ENCODE measurements at places on chromosomes 7 and 10.
A peak's percentile ranks its signal among the peaks of the same experiment; 100 is the strongest.

DNA sequence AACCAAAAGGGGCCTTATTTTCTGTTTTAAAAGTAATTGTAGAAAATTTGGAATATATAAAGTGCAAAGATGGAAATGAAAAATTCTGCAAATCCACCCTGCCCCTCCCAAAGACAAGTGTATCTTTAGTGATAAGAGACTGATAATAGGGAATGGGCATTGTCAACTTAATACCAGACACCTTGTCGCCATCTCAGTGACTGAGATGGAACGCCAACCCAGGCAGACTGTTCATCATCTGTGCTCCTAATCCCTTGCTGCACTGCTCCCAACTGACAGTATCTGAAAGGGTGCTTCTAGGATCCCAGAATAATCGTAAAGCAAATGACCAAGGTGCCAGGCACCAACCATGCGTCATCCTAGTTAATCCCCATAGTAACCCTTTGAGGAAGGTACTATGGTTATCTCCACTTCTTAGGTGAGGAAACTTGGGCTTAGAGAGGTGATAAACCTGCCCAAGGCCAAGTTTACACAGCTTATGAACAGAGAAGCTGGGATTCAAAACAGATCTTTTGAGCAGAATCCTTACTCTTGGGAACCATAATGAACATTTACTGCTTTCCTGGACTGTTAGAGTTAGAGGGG is 583.7 kb downstream of the GATA3 start:
- DNase-seq = no peak

GRCh38 chr7:94012746-94013145 is 8.6 kb upstream of the BET1 start:
- no peak for DNase-seq

GRCh38 chr7:24970676-24971075 is 9.3 kb downstream of the OSBPL3 start:
- DNase-seq = no peak

- no peak for DNase-seq
These were observed 118.3 kb downstream of the KLF6 start for GRCh38 chr10:3666525-3667302.

- DNase-seq = no peak
These were observed 425 bp downstream of the TLL2 start for GRCh38 chr10:96513305-96513697.

GRCh38 chr7:2258661-2259365 is 16.8 kb downstream of the NUDT1 start:
- DNase-seq = no peak

DNA sequence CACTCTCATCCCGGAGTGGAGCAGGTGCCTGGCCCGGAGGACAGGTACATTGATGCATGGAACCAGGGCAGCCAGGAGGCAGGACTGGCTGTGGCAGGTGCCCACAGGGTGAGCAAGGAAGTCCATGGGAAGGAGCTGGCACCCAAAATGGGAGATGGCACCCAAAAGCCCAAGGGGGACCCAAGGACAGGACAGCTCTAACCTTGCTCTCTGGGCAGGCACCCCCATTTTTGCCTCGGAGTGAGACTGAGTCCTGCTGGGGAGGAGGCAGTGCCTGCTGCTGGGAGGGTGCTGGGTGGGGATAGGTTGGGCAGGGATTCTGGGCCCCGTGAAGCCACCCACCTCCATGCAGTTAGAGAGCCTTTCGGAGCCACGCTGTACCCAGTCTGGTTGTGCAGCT is 234.5 kb downstream of the TCERG1L start:
- DNase-seq = no peak

DNA sequence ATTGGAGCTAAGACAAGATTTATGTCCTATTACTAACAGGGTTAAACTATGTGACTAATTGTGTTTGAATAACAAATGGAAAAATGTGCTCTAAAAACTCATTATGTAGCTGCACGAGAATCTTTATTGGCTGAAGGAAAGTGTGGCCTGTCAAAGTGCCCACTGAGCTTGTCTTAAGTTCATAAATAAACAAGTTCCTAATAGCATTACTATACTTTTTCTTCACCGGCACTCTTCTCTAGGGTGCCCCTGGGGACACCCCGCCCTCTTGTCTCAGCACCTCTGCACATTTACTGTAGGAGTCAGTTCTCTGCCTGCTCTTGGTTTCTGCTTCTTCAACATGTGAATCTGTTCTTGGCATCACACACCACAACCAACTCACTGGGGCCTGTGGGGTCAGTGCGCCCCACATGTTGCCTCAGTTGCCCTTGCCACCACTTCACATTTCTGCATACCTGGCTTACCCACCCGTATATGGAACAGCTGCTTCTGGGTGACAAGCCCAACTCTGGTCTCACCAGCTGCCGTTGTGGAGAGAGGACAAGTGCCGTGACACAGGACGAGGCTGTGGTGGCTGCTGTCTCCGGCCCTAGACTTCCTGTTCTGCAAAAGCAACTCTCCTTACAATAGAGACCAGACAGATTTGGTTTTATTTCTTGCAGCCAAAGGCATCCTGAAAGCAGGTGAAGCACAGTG is 96.3 kb upstream of the DDC start:
- no peak for DNase-seq

DNA sequence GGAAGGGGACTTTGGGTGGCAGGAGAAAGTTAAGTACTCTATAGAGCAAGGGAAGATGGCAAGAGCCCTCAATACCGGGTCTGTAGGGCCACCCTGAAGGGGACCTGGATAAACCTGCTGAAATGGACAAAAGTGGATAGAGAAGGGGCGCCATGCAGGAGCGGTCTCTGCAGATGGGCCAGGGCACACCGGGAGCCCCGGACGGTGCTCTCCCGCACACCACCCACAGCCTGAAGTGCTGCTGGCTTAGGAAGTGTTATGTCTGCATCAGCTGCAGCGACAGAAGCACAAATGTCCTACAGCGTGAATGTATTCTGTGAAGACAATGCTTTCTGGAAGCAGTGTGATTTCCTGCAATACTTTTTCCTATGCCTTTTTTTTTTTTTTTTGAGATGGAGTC is 37.7 kb downstream of the BRI3 start:
- DNase-seq = no peak

DNA sequence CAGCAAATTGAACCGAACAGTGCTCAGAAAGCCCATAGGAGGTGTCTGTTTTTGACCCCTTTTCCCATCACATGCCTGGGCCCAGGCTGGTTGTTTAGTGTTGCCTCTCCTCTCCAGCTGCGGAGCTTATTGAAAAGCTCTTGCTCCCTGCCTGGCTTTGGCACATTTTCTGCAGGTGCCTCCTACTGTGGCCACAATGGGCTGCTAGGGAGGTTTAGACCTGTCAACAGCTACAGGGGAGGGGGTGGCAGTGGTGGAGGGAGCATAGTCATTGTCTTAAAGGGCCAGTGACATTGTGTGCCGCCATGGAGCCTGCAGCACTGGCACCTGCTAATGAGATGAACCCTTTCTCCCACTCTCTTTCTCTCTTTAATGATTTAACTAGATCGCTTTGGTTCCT is 13.2 kb upstream of the ENO4 start:
- no peak for DNase-seq

GRCh38 chr7:123282181-123282580 is 82.4 kb upstream of the SLC13A1 start:
- DNase-seq = no peak

- no peak for DNase-seq
These were observed 231.3 kb upstream of the RHOBTB1 start for GRCh38 chr10:61175316-61175715.

GRCh38 chr7:140084142-140084655 is 21.4 kb upstream of the PARP12 start:
- DNase-seq = no peak

DNA sequence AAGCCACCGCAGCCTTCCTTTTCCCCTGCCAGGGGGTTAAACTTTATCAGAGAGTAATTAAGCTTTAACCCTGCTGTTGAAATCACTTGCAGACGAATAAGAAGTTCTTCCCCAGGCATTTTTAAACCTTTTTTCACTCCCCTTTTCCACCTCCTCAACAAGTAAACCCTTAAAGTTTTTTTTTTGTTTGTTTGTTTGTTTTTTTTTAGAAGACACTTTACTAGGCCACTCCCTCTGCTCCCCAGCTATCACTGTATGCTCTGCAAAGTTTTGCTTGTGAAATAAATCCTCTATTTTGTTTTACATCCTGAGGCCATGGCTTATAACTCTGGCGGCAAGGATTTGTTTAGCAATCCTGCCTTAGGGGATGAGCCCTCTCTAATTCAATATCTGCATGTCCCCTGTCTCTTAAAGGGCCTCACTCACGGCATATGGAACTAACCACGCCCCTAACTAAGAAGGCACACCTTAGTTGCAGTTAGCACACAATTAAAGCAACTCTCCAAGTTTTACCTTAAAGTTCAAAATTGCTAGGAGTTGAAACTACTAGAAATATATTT is 1354.7 kb upstream of the LRRTM3 start:
- DNase-seq = no peak

GRCh38 chr7:43495572-43495971 is 87.3 kb upstream of the STK17A start:
- DNase-seq = no peak

DNA sequence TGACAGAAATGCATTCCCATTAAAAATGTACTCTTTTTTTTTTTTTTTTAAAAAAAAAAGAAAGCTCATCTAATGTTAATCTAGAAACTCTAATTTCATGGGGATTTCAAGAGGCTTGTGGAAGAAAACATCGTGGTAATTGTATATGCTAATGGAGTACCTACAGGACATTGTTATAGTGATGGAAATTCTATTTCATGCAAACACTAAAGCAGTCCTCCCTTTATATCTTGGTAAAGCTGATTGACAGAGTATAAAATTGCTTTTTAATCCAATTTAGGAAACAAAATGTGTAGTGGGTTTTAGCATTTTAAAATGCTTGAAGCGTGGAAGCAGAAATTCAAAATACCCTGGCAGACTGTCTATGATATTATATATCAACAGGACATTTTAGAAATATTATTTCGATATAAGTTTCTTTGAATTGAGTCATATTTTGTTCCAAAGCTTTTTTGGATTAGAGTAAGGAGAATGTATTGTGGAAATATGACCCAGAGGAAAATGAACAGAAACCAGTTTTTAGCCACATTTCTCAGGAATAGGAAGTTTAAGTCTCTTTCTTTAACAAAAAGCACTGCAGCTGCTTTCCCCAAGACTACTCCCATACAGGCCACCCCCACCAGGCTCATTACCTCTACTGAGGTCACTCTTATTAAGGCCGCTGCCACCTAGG is 121.9 kb downstream of the WNT2 start:
- no peak for DNase-seq

GRCh38 chr7:111198255-111198654 is 107.3 kb downstream of the LRRN3 start:
- no peak for DNase-seq

GRCh38 chr10:29257106-29257783 is 31.6 kb upstream of the LYZL1 start:
- no peak for DNase-seq

DNA sequence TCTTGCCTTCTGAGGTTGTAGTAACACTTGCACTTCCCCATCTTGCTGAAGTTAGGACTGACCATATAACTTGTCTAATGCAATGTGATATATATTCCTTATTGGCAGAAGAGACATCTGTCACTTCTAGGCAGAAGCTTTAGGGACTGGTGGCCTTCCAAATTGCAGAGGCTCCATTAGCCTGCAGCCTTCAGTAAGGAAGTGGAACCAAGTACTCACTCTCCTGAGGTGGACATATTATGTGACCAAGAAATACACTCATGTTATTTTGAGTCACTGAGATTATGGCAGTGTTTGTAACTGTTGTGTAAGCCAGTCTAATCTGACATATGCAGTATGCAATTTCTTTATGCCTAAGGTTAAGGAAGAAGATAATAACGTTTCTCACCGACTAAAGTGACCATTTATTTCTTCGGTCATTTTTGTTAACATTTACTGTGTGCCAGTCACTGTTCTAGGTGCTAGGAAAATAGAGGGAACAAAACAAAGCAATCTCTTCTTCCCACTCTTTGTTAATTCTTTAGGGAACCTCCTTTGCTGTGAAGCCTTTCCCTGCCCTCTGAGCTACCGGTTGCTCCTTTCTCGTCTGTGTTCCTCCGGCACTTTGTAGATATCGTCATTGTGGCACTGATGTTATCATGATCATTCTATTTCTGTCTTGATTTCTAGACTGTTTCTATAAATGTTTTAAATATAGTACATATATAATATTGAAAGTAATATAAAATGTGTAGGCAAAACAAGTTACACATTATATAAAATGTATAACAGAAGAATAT is 52.9 kb upstream of the HBP1 start:
- no peak for DNase-seq

GRCh38 chr7:40493609-40494051 is 358.8 kb downstream of the SUGCT start:
- DNase-seq = no peak

DNA sequence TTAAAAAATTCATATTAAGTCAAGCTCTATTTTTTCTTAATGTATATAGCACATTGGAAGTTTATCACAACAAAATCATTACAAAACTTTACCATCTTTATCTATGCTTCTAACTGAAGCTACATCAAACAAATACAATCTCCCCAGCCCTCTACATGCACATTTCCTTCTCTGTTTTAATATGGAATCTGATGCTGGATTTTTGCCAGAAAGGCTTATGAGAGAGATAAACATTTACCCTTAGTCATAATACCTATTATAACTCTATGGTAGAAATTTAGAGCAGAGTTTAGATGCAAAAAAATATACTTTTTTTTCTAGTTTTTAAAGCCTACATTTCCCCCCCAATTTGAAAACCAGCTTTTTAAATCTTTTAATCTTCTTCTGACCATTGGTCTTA is 1198.6 kb downstream of the GATA3 start:
- DNase-seq = no peak

GRCh38 chr7:91835091-91835825 is 45.2 kb downstream of the MTERF1 start:
- DNase-seq = no peak

- DNase-seq = no peak
These were observed 57.7 kb downstream of the TNPO3 start for GRCh38 chr7:128997181-128997580.

DNA sequence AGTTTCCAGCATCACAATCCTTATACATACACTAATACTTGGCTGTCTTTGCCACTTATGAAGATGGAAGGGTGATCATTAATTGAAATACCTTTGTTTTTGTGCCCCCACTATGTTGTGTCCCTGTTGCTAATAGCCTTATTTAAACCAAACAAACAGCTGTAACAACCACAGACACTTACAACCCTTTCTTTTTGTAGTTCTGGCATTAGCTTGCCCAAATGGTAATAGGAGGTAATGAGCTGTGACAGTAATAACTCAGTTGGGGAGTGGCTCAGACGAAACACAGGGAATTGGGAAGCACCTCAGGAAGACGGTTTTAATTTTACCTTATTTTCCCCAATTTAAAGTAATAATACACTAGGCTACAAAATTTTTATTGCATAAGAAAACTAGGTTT is 83.4 kb downstream of the MDFIC start:
- DNase-seq = no peak

- DNase-seq = peak; percentile 48
These were observed 5.7 kb downstream of the TNS3 start for GRCh38 chr7:47576031-47576865.

DNA sequence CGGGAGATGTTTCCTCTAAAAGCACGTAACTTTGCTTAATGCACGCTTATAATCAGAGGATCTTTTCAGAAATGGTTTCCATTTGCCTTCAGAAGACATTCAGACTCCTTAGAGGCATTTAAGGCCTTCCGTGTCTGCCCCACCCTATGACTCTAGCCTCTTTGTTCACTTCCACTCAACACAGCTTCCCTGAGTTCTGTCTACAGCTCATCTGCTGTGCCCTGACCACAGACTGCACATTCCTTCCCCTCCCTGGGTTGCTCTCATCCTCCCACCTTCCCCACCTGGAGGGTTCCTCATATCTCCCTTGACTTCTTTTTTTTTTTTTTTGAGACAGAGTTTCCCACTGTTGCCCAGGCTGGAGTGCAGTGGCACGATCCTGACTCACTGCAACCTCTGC is 16.6 kb downstream of the FBH1 start:
- DNase-seq = no peak

GRCh38 chr10:9262770-9263169 is 1208.3 kb downstream of the GATA3 start:
- DNase-seq = no peak

Data from anterior cingulate cortex (tissue), 58 donors.